ENCODE measurements at places on chromosomes 4 and X.

DNA sequence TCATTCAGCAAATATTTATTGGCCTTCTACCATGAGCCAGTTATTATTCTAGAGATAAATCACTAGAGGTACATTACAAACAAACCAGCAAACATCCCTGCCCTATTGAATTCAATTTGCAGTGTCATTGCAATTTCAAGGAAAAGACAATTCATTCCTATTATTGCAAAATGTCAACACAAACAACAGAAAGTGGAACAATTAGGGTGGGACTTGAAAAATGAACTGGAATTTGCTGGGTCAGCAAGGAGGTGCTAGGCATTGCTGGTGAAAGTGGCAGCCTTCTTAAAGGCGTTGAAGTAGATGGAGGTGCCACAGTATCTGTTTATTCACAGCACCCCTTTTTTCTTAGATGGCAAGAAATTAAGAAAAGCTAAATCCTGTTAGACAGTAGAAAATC lies 224.0 kb upstream of the BMP3 start:
- DNase-seq = no peak

DNA sequence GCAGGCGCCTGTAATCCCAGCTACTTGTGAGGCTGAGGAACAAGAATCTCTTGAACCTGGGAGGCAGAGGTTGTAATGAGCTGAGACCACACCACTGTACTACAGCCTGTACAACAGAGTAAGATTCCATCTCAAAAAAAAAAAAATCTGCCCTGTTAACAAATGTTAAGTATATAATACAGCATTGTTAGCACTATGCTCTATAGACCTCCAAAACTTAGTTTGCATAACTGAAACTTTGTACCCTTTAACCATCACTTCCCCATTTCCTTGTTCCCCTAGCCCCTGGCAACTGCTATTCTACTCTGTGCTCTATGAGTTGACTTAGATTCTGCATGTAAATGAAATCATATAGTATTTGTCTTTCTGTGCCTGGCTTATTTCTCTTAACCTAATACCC lies 76.7 kb downstream of the TAB3 start:
- no peak for DNase-seq

DNA sequence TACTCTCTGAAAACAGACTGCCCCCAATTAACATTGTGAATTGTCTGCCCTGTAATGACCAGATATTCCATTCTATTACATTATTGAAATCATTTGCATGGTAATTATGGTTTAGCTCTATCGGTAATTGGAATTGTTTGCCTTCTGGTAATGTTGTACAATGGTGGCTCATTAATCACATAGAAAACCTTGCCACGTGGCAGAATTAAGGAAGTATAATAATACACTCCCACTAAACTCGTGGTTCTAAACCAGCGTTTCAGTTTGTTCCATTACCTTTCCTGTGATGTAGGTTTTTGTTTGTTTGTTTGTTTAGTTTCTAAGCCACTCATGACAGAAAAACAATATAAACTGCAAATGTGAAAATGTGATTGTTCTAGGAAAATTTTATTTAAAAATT lies 45.1 kb upstream of the TAPT1 start:
- DNase-seq = no peak

- DNase-seq = peak; percentile 46
Measured at GRCh38 chr4:168864821-168865541, 145.1 kb downstream of the CBR4 start.

- DNase-seq = no peak
Measured at GRCh38 chr4:67718848-67719247, 17.9 kb upstream of the UBA6 start.

GRCh38 chr4:180993244-180993836 lies 1249.9 kb upstream of the TENM3 start:
- DNase-seq = no peak

- no peak for DNase-seq
Measured at GRCh38 chrX:21528076-21528475, 130.1 kb downstream of the KLHL34 start.

GRCh38 chr4:108544481-108544880 lies 75.9 kb upstream of the RPL34 start:
- DNase-seq = peak; percentile 25

DNA sequence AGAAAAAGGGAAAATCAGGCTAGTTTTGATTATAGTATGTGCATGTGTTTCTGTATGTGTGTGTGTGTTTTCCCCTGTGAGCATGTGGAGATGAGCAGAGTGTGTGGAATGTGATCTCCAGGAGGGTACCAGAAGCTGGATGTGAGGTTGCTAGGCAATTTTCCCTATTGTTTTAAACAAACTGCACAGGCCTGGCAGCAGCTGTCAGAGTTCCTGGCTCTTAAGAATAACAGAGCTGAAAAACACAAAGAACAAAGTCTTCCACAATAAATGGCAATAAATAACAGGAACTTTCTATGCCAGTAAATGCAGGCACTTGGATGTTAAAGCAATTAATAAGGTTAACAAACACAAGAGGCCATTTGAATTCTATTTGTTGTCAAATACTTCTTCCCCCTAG lies 344.6 kb upstream of the CTSO start:
- peak; percentile 73 for DNase-seq

DNA sequence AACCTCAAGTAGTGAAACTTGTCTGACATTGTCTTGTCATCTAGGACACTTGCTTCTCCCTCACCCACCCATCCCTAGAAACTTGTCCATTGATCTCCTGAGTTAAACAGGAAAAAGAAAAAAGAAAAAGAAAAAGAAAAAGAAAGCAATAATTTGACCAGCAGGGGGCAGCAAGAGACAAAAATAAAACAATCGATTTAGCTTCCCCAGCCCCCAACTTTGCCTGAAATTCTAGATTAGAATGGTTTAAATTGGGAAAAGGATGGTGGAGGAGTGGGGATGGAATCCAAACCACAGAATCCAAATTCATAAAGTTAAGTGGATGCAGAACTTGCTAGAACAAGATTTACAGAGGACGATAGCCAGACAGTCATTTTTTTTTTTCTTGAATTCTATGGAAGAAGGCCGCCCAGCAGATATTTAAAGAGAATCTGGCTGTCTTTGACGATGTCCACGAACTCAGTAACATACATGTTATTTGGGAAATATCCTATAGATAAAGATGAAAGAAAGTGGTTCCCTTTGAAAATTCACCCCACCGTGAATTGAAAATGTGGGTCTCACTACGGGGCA lies 282.9 kb downstream of the USP46 start:
- DNase-seq = peak; percentile 75

- no peak for DNase-seq
Measured at GRCh38 chr4:131603705-131604104, 1545.4 kb upstream of the PCDH10 start.

DNA sequence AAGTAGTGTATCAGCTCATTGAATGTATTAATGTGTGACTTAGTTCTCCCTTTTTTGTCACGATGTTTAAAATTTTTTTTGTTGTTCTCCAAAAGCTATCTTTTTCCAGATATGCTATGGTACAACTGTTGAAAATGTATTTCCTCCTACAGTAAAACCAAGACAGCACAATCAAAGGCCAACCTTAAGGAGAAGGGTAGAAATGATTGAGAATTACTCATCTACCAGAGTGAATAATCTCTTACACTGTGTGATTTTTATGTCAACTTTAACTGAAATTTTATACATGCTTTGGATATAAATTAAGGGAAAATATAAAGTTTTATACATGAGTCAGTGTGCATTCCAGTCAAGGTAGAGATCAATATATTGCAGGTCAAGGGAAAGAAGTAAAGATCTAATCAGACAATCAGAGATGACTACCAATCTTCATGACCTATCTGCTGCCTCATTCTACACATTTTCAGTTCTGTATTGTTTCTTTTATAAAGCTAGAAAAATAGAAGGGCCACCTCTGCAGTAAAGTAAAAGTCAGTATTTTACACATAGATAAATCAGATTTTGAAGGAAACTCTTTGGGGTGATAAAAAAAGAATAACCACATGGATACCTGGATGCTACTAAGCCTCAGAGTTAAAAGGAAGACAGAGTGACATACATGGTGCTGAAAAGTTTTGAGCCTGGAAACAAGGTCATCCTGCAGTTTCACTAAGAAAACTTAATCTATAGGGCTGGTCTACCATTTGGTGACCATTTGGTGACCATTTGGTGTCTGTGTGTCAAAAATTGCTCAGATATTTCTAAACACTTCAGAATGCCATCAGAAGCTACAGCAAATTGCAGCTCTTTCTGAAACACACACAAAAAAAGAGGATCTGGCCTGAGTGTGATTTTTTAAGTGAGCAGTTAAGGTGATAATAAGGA lies 1.6 kb downstream of the FAM13A start:
- peak; percentile 28 for DNase-seq

DNA sequence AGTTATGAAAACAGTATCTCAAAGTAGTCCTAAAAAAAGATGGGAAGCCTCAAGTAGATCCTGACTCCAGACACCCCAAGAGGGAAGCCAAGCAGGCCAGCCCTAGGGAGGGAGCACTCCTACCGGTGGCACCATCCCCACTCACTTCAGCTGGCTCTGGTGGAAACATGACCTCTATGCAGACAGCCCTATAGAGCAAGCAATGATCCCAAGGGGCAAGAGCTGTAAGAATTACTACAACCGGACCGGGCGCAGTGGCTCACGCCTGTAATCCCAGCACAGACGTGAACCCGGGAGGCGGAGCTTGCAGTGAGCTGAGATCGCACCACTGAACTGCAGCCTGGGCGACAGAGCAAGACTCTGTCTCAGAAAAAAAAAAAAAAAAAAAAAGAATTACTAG lies 5.7 kb downstream of the LETM1 start:
- no peak for DNase-seq

DNA sequence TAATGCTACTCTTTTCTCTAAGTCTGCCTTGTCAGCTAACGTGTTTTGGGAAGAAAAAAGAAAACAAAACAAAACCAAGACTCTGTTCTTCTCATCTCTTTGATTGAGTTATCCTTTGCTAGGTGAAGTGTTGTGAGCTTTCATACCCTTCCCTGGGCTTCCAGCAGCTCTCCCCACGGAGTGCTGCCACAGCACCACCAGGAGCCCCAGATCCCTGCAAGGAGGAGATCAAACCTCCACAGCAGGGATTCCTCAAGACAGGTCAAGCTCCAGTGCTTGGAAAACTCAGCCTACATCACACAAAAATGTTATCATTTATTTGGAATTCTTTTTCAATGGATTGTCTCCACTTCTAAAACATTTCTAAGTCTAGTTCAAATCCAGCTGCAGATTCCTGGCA lies 1981.9 kb upstream of the TENM3 start:
- no peak for DNase-seq

DNA sequence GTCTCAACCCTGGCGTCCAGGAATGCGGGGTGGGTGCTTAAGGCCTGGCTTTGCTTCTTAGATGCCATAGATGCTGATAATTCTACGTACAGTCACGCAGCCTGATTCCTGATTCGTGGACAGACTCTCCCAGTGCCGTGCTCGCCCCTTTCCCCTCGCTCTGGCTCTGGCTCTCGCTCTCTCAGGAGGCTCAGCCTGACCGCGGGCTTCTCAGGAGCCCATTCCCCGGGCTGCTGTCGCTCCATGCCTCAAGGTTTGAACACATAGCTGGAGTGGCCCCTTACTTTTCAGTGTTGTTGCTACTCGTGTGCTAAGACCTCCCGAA lies 59.2 kb upstream of the ZC4H2 start:
- DNase-seq = peak; percentile 63

- no peak for DNase-seq
Measured at GRCh38 chrX:42992199-42992943, 214.4 kb upstream of the PPP1R2C start.

DNA sequence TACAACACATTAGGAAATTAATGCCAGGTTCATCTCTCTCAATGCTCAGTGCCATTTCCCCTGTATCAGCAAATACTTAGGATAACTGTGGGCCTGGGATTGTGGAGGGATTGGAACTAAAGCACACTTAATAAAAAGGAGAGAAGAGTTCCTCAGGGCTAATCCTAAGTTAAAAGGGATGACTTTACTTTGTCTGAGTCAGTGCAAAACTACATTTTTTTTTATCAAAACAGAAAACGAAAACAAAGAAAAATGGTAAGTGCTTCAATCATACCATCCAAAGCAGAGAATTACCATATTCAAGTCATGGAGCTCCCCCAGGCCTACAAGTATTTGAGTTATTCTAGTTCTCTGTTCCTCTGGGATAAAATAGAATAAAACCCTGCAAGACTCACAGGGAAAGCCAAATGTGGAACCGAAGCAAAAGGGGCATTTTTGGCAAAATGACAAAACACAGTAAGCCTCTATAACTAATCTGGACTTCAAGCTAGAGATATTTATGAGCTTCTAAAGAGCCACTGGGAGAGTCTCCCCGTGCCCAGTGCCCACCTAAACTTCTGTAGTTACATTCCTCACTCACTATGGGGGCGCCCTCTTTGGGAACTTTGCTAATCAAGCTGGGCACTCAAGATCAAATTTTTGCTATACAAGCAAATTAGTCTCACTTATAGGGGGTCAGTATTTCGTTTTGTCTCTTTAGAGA lies 53.4 kb downstream of the PALLD start:
- peak; percentile 39 for DNase-seq

DNA sequence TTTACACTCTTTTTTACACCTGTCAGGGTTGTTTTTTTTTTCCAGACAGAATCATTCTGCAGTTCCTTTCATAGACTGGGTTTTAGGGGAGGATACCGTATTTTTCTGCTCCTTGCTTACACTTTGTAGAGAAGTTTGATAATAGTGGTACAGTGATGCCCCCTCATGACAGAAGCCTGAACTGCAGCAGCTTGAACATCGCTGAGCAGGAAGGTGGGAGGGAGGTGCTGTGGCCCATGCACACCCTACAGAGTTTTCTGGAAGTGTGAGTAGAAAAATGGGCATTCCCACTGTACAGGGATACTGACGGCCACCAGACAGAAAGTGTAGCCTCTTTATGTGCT lies 54.5 kb downstream of the RAB40A start:
- peak; percentile 77 for DNase-seq

- DNase-seq = no peak
Measured at GRCh38 chr4:15906020-15906443, 32.5 kb downstream of the FGFBP1 start.

DNA sequence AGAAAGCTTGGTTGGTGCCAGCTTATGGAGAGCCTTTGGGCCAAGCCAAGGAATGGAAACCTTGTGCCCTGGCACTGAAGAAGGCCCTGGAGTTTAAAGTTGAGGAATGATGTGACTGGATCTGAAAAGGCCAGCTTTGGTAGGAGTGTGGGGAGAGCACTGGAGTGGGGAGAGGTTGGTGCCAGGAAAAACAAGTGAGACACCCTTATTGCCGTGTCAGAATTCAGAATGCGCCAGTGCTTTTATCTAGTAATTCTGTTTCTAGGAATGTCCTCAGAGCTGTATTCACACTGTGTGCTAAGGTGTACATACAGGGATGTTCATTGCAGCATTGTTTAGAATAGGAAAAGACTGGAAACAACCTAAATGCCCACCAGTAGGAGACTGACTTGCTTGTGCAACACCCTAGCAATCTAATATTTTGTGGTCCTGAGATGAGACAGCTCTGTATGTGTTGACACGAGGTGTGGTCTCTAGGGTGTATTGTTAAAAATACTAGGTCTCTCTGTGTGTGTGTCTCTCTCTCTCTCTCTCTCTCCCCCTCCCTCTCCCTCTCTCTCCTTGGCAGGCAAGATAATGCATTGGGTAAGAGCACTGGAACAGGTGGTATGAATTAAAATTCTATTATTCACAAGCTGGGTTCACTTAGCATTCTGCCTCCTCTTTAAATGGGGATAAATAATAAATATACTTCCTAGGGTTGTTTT lies 107.8 kb downstream of the GATB start:
- no peak for DNase-seq

- DNase-seq = no peak
Measured at GRCh38 chrX:39941332-39941920, 156.3 kb downstream of the BCOR start.

- no peak for DNase-seq
Measured at GRCh38 chr4:127985989-127986388, 20.8 kb downstream of the ABHD18 start.

GRCh38 chrX:9447906-9448305 lies 17.0 kb upstream of the TBL1X start:
- DNase-seq = no peak

GRCh38 chrX:134774190-134775048 lies 116.1 kb upstream of the PLAC1 start:
- peak; percentile 16 for DNase-seq

Measured in lung (tissue), 17 donors.